ENCODE measurements at places on chromosomes 13 and 19.
A peak's percentile ranks its signal among the peaks of the same experiment; 100 is the strongest.

GRCh38 chr19:49977881-49978280 lies 16.9 kb upstream of the SIGLEC11 start:
- no peak for DNase-seq

- no peak for DNase-seq
Observed at GRCh38 chr19:6730941-6731670, 6.3 kb downstream of the GPR108 start.

GRCh38 chr19:34431681-34432402 lies 3.7 kb downstream of the UBA2 start:
- DNase-seq, result no peak

GRCh38 chr19:39328046-39328705 lies 7.5 kb upstream of the LRFN1 start:
- DNase-seq, result peak; percentile 36

- DNase-seq, result no peak
Observed at GRCh38 chr13:33263976-33264619, 21.5 kb downstream of the STARD13 start.

DNA sequence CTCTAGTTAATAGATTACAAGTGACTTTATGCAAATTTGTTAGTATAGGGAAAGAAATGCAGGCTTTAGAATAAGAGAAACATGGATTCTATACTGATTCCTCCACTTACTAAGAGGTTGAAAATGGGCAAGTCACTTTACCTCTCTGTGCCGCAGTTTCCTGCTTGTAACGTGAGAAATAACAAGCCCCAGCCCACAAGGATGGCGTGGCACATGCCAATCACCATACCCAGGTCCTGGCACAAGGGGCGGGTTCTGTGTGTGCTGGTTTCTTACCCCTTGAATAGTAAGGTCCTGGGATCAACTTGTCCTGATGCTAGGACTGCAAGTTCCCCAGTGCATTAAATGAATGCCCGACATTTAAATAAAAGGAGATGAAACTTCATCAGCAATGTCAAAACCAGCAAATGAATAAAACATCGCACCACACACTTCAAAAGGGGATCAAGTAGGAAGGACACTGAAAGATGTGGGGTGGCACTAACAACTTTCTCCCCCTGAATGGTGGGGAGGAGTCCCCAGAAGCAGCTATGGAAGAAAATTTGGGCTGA lies 7.9 kb upstream of the SIGLEC9 start:
- DNase-seq, result no peak

GRCh38 chr19:4866595-4867424 lies 657 bp downstream of the PLIN3 start:
- DNase-seq, result no peak

DNA sequence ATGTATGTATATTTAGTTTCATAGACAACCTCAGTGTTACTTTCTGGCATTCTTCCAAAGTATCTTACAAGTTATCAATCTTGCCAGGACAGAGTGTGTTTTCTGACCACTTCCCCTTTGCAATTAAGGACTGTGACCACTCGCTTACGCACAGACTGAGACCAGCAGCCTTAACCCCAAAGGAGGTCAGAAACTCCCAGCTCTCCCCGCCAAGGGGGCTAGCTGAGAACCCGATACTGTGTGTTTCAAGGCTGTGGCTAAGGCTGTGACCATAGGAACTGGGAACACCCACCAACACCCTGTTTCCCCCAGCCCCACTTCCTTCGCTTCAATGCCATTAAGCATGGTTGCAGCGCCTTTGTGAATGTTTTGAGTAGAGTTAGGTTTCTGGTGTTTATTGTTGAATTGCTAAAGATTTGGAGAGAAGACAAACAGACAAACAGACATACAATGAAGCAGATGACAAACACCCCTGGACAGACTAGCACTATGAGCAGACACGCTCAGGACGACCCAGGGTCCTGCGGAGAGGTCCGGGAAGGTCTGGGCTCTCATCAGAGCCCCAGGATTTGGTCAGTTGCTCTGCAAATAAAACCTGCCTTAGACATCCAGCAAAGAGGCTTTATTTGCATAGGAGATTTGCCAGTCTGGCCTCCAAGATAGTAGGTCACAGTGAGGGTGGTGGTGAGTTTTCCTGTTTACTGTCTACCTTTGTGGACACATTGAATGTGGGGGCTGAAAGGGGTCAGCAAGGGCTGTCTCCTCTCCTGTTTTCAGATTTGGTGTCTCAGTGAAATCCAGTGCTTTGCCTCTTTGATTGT lies 25.0 kb upstream of the TNFSF11 start:
- DNase-seq, result no peak

- no peak for DNase-seq
Observed at GRCh38 chr13:95784900-95785290, 108.0 kb downstream of the DNAJC3 start.

GRCh38 chr13:30047154-30047874 lies 196.9 kb upstream of the UBL3 start:
- DNase-seq, result no peak

DNA sequence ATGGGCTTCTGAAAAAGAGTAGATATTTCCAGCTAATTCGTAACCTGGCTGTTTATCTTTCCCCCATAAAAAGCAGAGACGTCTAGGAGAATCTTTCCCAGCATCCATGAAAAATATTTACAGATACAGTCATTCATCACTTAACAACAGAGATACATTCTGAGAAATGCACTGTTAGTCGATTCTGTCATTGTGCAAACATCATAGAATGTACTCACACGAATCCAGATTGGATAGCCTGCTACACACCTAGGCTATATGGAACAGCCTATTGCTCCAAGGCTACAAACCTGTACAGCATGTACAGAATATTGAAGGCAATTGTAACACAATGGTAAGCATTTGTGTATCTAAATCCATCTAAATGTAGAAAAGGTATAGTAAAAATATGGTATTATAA lies 530.2 kb upstream of the NBEA start:
- no peak for DNase-seq

DNA sequence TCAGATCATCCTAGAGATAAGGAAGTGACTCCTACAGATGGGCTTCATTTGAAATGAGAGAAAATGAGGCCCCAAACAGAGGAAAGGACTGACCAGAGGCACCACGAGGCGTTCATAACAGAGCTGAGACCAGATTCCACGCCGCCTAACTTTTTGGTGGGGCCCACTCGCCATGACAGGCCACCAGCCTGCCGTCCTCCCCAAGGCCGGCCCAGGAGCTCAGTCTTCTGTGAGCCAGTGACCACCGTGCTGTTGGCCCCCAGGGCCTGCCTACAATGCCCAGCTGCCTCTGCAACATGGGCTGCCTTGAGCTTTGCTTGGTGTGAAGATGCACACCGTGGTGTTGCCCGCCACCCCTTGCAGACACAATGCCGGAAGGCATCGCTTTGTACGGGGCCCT lies 40.5 kb downstream of the TSHZ3 start:
- DNase-seq, result no peak

- DNase-seq, result no peak
Observed at GRCh38 chr13:68636784-68637183, 1406.6 kb upstream of the PCDH9 start.

DNA sequence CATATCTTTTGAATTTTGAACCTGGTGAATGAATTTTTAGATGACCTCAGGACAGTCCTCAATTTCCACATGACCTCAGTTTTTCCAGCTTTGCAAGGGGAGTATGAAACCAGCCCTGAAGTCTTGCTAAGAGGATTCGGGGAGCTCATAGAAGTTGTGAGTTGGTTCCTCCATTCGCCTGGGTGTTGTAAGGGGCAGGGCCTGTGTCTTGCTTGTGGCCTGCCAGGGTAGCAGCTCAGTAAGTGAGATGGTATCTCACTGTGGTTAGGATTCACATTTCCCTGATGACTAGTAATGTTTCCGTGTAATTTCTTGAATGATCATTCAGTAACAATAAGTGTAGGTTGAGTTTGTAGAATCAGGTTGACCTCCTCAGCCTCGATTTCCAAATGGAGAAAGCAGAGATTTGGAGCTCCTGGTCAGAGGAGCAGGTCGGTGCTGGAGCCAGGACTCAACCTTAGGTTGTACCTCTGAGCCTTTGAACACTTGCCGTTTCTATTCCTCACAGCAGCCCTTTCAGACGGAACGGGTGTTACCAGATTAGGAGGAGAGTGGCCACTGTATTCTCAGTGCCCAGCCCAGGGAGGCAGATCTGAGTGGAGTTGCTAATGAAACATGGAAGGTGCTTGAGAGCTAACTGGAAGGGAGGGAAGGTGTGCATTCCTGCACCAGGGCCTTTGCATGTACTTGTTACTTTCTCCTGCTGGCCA lies 14.6 kb downstream of the NACC1 start:
- DNase-seq, result no peak

GRCh38 chr19:15251749-15252397 lies 19.6 kb upstream of the EPHX3 start:
- DNase-seq, result no peak

DNA sequence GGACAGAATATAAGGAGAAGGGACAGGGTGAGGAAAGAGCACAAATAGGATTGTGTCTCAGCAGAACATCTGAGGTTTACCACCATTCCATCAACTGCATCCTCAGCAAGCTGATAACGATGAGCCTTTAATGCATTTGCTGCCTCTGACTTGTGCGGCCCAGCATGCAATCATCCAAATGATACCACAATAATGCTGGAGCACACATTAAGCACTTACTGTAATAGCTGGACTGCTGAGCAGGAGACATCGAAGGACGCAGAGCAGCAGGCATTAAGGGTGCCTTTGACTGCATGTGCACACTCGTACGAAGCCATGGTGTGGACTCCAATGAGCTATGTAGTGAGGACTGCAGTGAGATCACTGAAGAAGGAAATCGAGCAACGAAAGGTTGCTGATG lies 469.4 kb downstream of the FOXO1 start:
- no peak for DNase-seq

GRCh38 chr13:100658363-100658762 lies 16.2 kb downstream of the TMTC4 start:
- DNase-seq, result no peak

- no peak for DNase-seq
Observed at GRCh38 chr13:103157434-103158145, 91.4 kb upstream of the SLC10A2 start.

DNA sequence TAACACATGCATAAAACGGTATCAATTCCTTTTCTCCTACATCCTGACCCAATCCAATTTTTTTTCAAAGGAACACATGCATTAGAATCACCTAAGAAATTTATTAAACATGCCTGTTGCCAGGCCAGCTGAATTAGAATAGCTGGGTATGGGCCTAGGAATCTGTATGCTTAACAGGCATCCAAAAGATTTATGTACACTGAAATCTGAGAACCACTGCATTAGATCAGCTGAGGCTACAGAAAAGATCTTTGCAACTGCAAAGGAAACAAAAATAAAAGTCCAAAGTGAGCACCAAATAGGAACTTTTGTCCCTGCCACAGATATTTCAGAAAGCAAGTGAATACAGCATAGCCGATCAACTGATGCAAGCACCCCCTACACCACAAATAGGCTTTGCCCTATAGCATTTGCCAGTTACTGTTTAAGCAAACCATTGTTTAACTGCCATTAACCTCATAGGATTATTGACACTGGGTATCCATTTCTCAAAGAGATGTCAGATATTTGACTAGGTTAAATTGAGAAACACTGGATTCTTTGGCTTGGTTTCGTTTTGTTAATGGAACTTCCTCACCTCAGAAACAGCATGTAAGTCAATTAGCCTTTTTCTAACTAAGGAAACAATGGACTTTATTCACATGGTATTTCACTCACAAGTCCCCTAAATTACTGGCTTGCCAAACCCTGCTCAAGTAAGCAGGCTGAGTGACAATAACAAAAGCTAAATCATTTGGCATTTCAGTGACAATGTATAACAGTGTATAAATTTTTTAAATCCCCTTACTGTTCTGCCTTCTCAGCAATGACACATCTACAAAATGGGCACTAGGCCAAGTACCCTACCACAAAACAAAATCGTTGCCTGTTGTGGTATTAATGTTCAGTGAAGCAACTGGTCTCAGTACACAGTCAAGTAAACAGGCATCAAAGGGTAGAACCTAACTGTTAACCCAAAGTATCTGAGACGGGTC lies 67.8 kb downstream of the SUCLA2 start:
- no peak for DNase-seq

DNA sequence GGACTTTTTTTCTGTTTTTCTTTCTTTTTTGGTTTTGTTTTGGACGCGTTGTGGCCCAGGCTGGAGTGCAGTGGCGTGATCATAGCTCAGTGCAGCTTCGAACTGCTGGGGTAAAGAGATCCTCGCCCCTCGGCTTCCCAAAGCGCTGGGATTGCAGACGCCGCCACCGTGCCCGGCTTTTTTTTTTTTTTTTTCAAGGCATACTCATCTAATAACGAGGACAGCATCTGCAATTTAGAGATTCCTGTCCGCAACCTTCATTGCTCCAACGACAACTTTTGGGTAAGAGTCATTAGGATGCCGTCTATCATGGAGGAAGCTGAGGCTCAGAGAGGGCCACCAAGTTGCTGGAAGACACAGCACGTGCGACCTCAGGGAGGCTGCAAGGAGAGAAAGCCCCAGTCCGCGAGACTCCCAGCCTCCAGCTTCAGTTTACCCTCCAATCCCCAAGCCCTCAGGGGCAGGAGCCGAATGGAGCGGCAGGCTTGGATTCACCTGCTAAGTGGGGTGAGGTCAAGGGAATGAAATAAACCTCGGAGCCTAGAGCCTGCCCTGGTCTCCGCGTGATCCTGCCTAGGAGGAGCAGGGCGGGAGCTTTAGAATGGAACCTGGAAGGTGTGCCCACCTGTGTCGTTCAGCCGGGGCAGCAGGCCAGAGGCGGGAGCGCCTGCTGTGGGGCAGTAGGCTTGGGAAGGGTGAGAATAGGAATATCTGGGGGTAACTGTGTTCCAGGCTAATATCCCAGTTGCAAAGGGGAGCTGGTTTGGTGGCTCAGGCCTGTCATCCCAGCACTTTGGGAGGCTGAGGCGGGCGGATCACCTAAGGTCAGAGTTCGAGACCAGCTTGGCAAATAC lies 676 bp upstream of the POLRMT start:
- no peak for DNase-seq

- no peak for DNase-seq
Observed at GRCh38 chr13:28611654-28612131, 47.2 kb upstream of the POMP start.

DNA sequence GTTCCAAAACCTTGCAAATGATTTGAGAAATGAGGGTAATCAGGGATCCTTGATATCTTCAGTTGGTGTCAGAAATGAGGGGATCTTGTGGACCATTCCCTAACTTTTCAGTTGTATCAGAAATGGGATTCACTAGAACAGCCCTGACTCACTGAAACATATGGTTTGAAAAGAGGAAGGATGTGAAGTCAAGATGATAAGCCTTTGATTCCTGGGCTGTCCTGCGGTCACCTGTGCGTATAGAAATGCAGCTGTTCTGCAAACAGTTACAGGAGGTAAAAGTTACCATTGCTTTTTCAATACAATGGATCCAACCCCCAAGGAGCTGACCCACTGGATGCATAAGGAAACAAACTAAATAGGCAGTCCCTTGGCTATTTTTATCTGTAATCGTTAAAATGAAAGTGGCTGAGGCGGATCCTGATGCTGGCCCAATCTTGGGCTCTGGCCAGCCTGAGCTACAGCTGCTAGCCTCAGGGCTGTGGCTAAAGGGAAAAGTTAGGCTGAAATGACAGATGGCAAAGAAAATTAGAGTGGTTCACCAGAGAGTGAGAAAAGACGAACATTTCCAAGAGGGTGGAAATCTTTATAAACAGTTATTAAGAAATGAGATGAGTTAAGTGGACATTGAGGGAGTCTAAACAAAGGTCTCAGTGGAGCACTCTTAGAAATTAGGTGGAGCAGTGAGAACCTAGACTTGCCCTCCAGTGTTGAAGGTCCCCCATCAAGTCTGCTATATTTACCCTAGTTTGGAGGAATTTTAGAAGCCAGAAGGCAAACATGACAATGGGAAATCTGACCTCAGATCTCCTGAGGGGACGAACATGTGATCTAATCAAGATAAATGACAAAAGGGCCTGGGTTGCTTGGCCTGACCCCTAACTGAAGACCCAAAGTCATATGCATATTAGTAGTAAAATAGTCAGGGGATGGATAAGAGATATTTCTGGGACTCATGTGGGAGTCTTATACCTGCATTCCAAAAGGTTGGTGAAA lies 7.6 kb downstream of the SIGLECL1 start:
- no peak for DNase-seq

All from NCI-H187 (cell line).